Activated CD4-positive, alpha-beta memory T cell treated with anti-CD3 and anti-CD28 coated beads, Interleukin-2, amount 10 ng/mL, durations not matched to agents 7 days and 5 days (primary cell): ENCODE measurements at places on chromosomes 7 and 10. TPM values are rescaled to one million over a fixed set of nuclear protein-coding genes. Genes with fewer than 3 reads are reported as not detected.

DNA sequence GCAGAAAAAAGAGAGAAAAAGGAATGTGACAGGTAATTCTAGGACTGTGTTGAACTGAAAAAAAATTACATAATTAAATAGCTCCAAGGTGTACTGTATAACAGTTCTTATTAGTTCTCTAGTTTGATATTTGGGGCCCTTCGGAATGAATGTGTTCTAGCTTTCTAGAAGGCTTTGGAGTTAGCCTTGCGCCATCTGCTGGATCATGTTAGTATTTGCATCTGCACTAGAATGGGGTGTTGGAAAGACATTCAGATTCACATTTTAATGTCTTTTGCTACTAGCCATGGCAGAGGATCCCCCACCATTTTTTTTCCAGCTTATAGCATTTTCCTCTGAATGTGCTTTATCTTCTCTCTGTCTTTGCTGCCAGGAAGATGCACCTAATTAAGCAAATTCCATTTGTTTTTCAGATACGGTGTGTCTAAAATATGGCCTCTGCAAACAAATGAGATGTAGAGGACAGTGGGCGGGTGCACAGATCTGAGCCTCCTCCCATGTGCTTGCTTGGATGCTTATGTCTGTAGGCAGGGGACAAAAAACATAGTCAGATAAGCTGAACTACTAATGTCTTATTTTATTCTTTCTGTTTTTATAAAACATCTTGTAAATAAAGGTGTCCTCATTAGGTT lies 238.5 kb downstream of the PHF14 start:
- DNase-seq = peak; percentile 38
- no peak overlapping the region for H3K4me3 ChIP-seq
- peaks cover 1% of the 10 kb centered on the region for H3K4me1 ChIP-seq
- H3K27me3 ChIP-seq = no peaks in the 10 kb centered on the region
- H3K36me3 ChIP-seq = no peaks in the 10 kb centered on the region
- H3K27ac ChIP-seq = no peak overlapping the region

PTPN20 gene
- total RNA-seq = 0.38 TPM

GRCh38 chr10:86232644-86233043 lies 134.0 kb downstream of the GRID1 start:
- H3K27me3 ChIP-seq = no peaks in the 10 kb centered on the region
- H3K4me3 ChIP-seq = no peak overlapping the region
- H3K36me3 ChIP-seq = no peaks in the 10 kb centered on the region
- no peaks in the 10 kb centered on the region for H3K4me1 ChIP-seq
- no peak overlapping the region for H3K27ac ChIP-seq

PRRT4 gene
- total RNA-seq = not detected

CALY gene
- not detected for total RNA-seq

GRCh38 chr10:62147425-62147824 lies 121.2 kb downstream of the RTKN2 start:
- no peak overlapping the region for H3K4me3 ChIP-seq
- H3K27ac ChIP-seq = no peak overlapping the region
- no peaks in the 10 kb centered on the region for H3K27me3 ChIP-seq
- peaks cover 14% of the 10 kb centered on the region for H3K36me3 ChIP-seq

ASZ1 gene
- total RNA-seq = not detected

- peaks cover 48% of the 10 kb centered on the region for H3K36me3 ChIP-seq
- H3K27me3 ChIP-seq = no peaks in the 10 kb centered on the region
- peak overlapping the region; percentile 95 for H3K27ac ChIP-seq
- H3K4me3 ChIP-seq = peak overlapping the region; percentile 67
Observed at GRCh38 chr10:80187465-80188409, 17.6 kb downstream of the ANXA11 start.

- no peak for DNase-seq
- no peak overlapping the region for H3K27ac ChIP-seq
- peaks cover 30% of the 10 kb centered on the region for H3K36me3 ChIP-seq
- H3K4me1 ChIP-seq = peaks cover 8% of the 10 kb centered on the region
- H3K27me3 ChIP-seq = peaks cover 9% of the 10 kb centered on the region
Observed at GRCh38 chr7:139867847-139868246, 38.8 kb downstream of the TBXAS1 start.

GRCh38 chr10:43074827-43075611 lies 1.9 kb upstream of the RET start:
- H3K27ac ChIP-seq = no peak overlapping the region
- peaks cover 10% of the 10 kb centered on the region for H3K4me1 ChIP-seq
- no peak overlapping the region for H3K4me3 ChIP-seq
- no peak for DNase-seq
- H3K36me3 ChIP-seq = no peaks in the 10 kb centered on the region

NKX2-3 gene
- total RNA-seq = not detected

- H3K36me3 ChIP-seq = peaks cover 3% of the 10 kb centered on the region
- no peak overlapping the region for H3K27ac ChIP-seq
- no peak overlapping the region for H3K4me3 ChIP-seq
- DNase-seq = no peak
- no peaks in the 10 kb centered on the region for H3K27me3 ChIP-seq
- peaks cover 8% of the 10 kb centered on the region for H3K4me1 ChIP-seq
Observed at GRCh38 chr7:27647489-27647888, 15.2 kb downstream of the HIBADH start.

GRCh38 chr10:114674346-114674745 lies 16.3 kb upstream of the ABLIM1 start:
- H3K27ac ChIP-seq = no peak overlapping the region
- H3K4me1 ChIP-seq = no peaks in the 10 kb centered on the region
- H3K4me3 ChIP-seq = no peak overlapping the region

DNA sequence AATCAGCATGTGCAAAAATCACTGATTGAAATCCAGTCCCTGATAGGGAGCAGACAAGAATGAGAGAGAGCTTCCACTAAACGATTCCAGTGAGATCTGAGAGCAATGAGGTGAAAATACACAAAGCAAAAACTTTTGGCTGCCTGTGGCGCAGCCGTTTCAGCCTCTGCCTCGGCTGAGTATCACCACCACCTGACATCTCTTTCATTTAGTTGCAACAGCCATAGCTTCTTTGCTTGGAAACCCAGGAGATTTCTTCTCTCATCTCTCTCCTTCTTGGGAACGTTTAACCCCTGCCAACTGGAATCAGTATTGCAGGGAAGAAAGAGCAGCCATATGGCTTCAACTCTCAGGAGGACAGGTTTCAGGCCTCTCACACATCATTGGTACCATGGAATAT lies 237.3 kb upstream of the AGK start:
- no peaks in the 10 kb centered on the region for H3K36me3 ChIP-seq
- H3K4me1 ChIP-seq = no peaks in the 10 kb centered on the region
- peaks cover 11% of the 10 kb centered on the region for H3K27me3 ChIP-seq

- no peaks in the 10 kb centered on the region for H3K4me1 ChIP-seq
- no peak for DNase-seq
- H3K27me3 ChIP-seq = no peaks in the 10 kb centered on the region
- H3K4me3 ChIP-seq = no peak overlapping the region
- H3K27ac ChIP-seq = no peak overlapping the region
- no peaks in the 10 kb centered on the region for H3K36me3 ChIP-seq
Observed at GRCh38 chr7:82241356-82241755, 202.2 kb downstream of the CACNA2D1 start.

KIF11 gene
- 79.5 TPM for total RNA-seq

NXPH1 gene
- not detected for total RNA-seq

UNCX gene
- not detected for total RNA-seq

- H3K27ac ChIP-seq = no peak overlapping the region
- H3K4me3 ChIP-seq = no peak overlapping the region
- peaks cover 21% of the 10 kb centered on the region for H3K4me1 ChIP-seq
- no peaks in the 10 kb centered on the region for H3K36me3 ChIP-seq
Observed at GRCh38 chr7:36276428-36277248, 113.0 kb upstream of the ANLN start.
